ENCODE measurements at places on chromosomes 4 and X.

GRCh38 chr4:142549726-142550463 is 296.2 kb downstream of the INPP4B start:
- no peak for DNase-seq

DNA sequence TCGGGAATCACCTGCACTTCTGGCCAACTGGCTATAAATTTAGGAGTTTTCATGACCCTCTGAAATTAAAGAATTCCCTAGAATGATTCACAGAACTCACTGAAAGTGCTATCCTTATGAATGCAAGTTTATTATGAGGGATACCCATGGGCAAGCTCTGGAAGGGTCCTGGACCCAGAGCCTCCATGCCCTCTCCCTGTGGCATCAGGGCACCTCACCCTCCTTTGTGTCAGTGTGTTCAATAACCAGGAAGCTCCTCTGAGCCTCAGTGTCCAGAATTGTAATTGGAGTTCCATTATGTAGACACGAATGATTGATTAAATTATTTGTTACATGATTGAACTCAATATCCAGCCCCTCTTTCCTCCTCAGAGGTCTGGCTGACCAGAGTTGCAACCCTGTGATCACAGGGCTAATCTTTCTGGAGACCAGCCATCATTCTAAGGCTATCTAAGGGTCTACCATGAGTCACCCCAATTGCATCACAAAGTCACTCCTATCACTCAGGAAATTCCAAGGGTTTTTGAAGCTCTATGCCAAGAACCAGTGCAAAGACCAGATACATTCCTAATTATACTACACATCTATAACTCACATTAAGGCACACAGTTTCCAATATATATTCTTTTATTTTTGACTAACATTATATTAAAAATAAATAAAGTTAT is 8.9 kb downstream of the ANXA3 start:
- DNase-seq = no peak

GRCh38 chrX:118519411-118520215 is 24.0 kb downstream of the DOCK11 start:
- DNase-seq = no peak

- DNase-seq = no peak
Measured at GRCh38 chr4:57442831-57443291, 332.7 kb upstream of the IGFBP7 start.

DNA sequence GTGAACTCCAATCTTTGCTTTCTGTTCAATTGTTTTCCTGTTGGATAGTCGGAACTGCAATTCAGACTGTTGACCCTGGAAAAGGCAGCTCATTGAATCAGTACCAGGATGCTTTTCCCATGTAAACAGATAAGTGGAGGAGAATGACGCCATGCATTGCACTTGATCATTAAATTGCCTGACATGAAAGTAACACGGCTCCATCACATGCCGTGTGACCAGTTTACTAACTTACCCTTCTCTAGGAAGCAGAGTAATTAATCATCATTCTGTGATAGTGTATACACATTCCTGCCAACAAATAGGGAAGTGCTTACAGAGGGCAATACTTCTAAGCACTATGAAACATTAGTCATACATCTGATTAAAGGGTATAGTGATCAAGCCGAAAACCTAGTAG is 101.4 kb downstream of the PPARGC1A start:
- DNase-seq = no peak

DNA sequence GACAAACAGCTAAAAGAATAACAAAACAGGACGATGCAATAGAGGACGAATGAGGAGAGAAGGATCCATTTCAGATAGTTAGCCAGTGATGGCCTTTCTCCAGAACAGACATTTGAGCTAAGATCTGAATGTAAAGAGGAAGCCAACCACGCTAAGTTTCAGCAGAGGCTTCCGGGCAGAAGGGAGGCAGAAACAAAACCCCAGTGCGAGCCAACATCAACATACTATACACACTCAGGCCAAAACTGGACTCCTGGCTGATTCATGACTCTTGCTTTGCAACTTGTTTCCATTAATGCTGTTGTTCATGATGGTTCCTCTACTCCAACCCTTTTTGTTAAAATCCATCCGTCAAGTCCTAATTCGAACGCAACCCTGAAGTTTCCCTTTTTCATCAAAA is 730.3 kb downstream of the TRIML1 start:
- no peak for DNase-seq

- DNase-seq = no peak
Measured at GRCh38 chrX:24426340-24426913, 38.7 kb upstream of the PDK3 start.

- no peak for DNase-seq
Measured at GRCh38 chr4:140790765-140791164, 34.6 kb upstream of the TBC1D9 start.

DNA sequence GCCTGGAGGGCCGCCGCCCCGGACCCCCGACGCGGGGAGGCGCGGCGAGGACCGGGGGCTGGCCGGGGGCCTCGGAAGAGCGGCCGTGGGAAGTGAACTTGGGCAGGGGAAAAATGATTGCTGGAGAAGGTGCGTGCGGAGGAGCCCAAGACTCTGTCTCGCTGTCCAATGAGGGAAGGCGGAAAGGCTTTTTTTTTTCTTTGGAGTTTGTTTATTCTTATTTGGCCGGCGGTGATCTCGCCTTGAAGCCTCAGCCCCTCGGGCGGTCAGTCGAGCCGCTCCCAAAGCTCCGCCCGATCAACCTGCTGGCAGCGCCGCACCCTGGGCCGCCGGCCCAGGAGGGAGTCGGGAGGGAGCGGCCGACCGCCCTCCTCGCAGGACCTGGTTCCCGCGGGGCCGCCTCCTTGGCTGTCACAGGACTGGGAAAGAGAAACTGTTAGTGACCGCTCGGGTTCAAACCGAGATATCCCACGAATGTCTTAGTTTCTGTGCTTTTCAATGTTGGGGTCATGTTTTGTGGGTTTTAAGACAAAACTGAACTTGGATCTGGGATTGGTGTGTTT is 2.5 kb downstream of the CPEB2 start:
- peak; percentile 58 for DNase-seq

GRCh38 chrX:36344301-36344700 is 424.8 kb downstream of the CFAP47 start:
- DNase-seq = no peak

GRCh38 chr4:54657185-54657550 is 589 bp upstream of the KIT start:
- no peak for DNase-seq

DNA sequence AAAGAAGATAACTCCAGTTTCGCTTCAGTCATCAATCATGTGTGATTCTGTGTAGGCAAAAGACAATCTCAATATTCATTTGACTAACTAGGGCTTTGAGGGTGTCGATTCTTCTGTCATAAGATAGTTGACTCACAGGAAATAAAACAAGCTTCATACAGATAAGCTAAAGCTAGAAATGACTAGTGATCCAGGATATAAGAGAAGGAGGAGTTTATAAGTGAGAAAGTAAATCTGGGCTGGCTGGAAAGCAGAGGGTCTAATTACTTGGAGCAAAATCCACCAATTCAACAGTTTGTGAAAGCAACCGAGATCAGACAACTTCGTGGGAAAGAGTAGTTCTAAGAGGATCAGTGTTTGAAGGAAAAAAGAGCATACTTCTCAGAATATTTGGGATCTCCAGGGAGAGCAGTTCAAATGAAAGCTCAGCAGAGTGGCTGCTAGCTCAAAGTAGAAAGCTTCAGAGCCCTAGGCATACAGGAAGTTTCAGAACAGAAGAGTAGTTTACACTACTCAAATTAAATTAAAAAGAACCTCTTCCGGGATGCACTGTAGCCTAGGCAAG is 429.3 kb downstream of the INPP4B start:
- no peak for DNase-seq

- DNase-seq = peak; percentile 35
Measured at GRCh38 chr4:76752861-76753501, 145.0 kb downstream of the SOWAHB start.

GRCh38 chr4:72094059-72094797 is 62.4 kb downstream of the NPFFR2 start:
- DNase-seq = no peak

GRCh38 chr4:102295153-102295862 is 50.0 kb downstream of the SLC39A8 start:
- DNase-seq = no peak

- no peak for DNase-seq
Measured at GRCh38 chr4:119031218-119031617, 104.4 kb upstream of the MYOZ2 start.

- DNase-seq = no peak
Measured at GRCh38 chr4:31114816-31115215, 394.6 kb downstream of the PCDH7 start.

DNA sequence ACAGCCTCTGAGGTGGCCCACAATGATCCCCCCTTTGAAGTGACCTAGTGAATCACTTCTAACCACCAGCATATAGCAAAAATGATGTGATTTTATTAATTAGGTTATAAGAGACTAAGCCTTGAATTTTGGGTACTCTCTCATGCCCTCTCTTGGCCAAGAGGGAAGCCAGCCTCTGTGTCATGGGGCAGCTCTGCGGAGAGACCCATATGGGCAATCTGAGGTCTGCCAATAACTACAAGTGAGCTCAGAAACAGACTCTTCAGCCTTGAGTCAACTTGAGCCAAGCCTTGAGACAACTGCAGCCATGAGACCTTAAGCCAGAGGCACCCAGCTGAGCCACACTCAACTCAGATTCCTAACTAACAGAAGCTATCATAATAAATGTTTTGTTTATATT is 45.7 kb downstream of the MANBA start:
- no peak for DNase-seq

- DNase-seq = no peak
Measured at GRCh38 chr4:83010111-83010521, 507 bp downstream of the LIN54 start.

- DNase-seq = no peak
Measured at GRCh38 chr4:53981567-53981966, 82.8 kb downstream of the CHIC2 start.

DNA sequence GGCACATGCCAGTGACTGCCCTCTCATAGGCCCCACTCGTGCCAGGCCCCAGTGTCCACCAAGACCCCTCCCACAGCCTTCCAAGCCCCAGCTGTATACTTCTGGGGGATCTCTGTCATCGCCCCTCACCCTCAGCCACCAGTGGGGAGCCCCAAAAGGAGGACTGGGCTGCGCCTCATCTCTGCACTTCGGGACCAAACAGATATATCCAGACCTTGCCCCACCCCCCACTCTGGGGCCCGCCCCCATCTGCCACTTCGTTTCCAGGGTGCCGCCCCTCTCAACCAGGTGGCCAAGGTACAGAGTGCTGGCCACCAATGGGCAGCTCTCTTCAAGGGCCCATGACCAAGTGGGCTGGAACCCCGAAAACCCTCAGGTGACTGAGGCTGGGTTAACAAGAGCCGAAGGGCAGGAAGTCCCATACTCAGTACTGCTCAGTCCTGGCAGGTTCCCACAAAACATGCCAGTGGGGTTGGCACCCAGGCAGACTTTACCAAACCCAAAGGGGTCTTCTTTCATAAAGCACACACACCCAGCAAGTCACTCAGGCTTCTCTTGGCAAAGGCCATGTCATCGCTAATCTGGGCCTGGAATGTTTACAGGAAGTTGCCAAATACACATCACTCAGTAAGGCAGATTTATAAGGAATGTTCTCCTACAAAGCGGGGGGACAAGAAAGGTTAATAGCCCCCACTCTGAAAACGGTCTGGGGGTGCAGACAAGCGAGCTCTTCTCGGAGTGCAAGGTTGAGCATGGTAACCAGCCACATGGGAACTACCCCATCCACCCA is 4.4 kb downstream of the ZFYVE28 start:
- DNase-seq = no peak

GRCh38 chrX:153804621-153805020 is 10.2 kb downstream of the SSR4 start:
- no peak for DNase-seq

DNA sequence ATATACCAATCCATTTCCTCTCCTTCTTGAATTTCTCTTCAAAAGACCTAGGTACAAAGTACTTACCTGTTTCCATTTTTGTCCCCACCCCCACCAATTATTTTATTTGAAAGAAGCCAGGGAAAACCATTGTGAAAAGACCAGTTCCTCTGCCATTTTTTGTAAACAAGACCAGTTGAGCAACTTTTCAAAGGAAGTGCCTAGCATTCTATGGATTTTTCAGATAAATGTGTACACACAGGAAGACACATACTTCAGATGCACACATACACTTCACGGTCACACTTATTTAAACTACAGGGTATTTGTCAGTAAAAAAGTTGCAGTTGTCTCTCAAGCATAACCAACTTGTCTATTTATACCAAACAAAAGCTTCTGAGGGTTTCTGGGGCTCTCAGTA is 587.2 kb upstream of the KLHL4 start:
- no peak for DNase-seq

GRCh38 chr4:128862608-128863311 is 53.3 kb downstream of the JADE1 start:
- no peak for DNase-seq

DNA sequence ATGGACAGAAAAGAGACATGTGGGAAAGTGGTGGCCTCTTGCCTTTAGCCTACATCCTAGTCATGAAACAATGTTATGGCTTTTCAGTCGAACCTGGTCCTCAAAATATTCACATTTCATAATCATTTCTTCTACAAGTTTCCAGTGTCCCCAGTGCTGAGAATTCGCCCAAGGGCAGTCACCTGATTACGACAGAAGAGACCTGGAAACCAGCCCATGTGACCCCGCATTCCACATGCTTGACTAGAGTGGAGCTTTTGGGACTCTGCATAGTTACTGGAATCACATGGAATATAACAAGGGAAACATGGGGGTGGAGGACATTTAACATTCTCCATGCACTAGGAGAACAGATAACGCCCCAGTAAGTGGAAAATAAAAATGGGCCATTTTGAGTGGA is 100.1 kb downstream of the PPARGC1A start:
- no peak for DNase-seq

GRCh38 chr4:10006601-10007435 is 14.5 kb downstream of the SLC2A9 start:
- no peak for DNase-seq

- no peak for DNase-seq
Measured at GRCh38 chr4:7941111-7941964, 1.7 kb upstream of the AFAP1 start.

DNA sequence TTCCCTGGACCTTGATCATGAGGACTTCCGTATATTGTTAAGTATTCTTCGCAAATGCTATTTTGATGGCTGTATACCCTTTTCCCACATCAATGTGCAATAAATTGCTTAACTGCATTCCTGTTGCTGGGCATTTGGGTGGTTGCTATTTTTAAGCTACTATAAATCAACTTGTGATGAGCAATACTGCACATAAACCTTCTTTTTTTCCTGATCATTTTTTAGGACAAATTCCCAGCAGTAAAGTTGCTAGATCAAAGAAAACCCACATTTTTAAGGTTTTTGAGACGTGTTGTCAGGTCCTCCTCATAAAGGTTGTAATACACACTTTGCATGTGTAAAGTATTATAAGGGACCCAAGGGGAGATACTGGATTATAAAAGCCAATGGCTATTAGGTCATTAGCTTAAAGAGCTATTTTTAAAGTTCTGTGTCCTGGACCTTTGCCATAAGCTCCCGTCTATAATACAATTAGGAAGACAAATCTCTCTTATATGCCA is 35.6 kb downstream of the LIMCH1 start:
- DNase-seq = no peak

GRCh38 chr4:155353923-155354540 is 22.7 kb downstream of the MAP9 start:
- DNase-seq = peak; percentile 13

- DNase-seq = no peak
Measured at GRCh38 chrX:154486052-154486395, 391 bp downstream of the UBL4A start.

GRCh38 chr4:84965553-84966381 is 723 bp downstream of the WDFY3 start:
- no peak for DNase-seq

Measured in thoracic aorta (tissue), 2 donors.